Prostate gland (tissue), 2 donors: ENCODE measurements at places on chromosomes 1 and 21.
A peak's percentile ranks its signal among the peaks of the same experiment; 100 is the strongest.

DNA sequence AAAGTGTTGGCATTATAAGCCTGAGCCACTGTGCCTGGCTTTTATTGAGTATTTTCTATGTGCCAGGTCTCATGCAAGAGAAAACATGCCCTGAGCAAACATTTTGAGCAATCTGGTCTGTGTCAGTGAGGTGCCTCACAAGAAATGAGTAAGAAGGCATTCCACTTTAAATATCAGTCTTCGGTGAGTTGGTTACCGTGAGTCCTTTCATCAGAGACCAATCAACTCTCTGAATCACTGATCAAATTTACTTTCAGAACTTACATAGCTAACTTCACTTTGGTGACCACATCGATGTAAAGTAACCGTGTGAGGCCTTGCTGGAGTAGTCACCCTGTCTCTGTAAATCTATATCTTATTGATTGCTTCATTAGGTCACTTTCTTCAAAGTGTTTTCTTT lies 14.3 kb upstream of the DDX59 start:
- no peak for DNase-seq

- DNase-seq: no peak
Measured at GRCh38 chr1:244386595-244386994, 65.1 kb downstream of the ADSS2 start.

GRCh38 chr1:178560871-178561376 lies 48.0 kb downstream of the TEX35 start:
- no peak for DNase-seq

- DNase-seq: no peak
Measured at GRCh38 chr1:149923626-149924025, 4.0 kb downstream of the SF3B4 start.

- no peak for DNase-seq
Measured at GRCh38 chr1:159931101-159931794, 5.9 kb upstream of the TAGLN2 start.

- no peak for DNase-seq
Measured at GRCh38 chr1:198860371-198860770, 221.5 kb downstream of the PTPRC start.

- DNase-seq: no peak
Measured at GRCh38 chr1:24491577-24492360, 10.9 kb upstream of the RCAN3 start.

DNA sequence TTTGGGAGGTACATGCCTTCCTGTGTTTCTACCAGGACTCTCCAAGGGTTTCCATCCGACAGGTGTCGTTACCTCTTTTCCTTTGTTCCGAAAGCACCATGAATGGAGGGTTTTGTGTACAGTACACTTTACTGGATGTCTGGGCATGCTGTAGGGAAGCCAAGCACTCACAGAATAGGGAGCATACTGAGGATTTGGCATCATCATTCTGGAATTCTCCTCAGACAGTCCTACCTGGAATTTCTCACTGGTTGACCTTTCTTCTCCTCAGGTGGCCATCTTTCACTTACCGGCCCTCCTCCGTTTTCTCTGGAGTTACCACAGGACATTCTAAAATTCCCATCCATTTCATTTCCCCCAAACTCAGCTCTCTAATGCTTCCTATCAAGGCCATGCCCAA lies 5.9 kb upstream of the MPL start:
- no peak for DNase-seq

GRCh38 chr1:12340544-12340930 lies 110.7 kb downstream of the VPS13D start:
- DNase-seq: no peak

DNA sequence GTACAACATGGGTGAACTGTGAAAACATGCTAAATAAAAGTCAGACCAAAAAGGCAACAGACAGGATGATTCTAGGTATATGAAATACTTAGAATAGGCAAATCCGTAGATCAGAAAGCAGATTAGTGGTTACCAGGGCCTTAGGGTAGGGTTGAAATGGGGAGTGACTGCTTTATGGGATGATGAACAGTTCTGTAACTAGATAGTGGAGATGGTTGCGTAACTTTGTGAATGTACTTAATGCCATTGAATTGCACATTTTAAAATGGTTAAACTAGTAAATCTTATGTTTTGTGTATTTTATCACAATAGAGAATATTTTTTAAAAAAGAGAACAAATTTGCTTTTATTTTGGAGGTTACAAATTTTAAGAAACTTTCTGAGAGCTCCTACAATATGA lies 17.4 kb downstream of the ZNF326 start:
- DNase-seq: no peak

DNA sequence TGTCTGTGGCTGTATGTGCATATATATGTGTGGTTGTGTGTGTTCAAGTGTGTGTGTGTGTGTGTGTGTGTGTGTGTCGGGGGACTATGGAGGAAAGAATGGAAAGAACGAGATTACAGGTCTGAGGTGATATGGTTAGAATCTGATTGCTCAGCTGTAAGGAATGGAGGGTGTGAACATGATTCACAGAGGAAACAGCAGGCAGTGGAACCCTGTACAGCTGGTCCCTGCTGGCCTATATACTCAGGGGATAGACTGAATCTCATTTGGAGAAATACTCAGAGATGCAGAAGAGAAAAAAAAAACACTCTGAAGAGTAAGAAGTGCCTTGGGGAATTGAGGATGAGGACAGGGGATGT lies 180.1 kb upstream of the ESRRG start:
- DNase-seq: no peak

GRCh38 chr21:36246080-36246631 lies 73.8 kb upstream of the MORC3 start:
- peak; percentile 84 for DNase-seq

GRCh38 chr21:17089091-17089491 lies 423.8 kb upstream of the CXADR start:
- no peak for DNase-seq

DNA sequence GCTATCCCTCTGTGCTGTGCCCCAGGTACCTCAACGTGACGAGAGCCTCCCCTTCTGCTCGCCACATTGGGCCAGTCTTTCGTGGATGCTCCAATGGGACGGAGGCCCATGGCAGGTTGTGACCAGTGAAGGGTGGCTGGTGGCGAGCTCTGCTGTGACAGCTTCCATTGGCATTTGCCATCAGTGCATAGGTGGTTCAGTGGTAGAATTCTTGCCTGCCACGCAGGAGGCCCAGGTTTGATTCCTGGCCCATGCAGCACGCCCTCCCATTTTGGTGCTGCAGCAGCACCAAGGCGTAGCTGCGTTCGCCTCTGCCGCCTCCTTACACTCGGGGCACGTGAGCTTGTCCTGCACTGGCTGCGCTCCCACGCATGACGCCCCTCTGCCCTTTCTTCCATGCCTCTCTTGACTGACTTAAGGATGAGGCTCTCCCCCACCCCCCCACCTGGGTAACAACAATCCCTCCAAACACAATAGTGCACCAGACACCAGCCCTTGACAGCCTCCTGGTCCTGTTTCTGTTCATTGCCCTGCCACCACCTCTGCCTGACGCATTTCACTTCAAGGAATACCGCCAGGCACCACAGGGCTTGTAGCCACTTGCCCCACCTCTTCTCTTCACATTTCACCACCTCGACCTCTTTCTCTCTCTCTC lies 24.7 kb upstream of the FCGR2A start:
- no peak for DNase-seq

DNA sequence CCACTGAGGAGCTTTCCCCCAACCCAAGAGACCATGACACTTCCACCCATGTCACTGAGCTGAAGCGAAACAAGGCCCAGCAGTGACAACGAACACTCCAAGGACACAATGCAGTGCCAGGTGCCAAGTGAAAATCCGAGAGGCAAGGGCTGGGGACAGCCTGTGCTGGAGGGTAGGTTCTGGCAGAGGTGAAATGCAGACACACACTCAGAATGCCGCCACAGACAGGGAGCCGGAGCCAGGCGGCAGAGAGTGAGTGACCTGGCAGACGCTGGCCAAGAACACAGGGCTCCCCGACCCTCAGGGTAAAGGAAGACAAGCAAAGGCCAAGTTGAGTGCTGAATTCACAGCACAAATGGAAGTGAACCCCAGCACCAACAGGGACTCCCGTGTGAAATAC lies 78.9 kb downstream of the CD46 start:
- DNase-seq: no peak

DNA sequence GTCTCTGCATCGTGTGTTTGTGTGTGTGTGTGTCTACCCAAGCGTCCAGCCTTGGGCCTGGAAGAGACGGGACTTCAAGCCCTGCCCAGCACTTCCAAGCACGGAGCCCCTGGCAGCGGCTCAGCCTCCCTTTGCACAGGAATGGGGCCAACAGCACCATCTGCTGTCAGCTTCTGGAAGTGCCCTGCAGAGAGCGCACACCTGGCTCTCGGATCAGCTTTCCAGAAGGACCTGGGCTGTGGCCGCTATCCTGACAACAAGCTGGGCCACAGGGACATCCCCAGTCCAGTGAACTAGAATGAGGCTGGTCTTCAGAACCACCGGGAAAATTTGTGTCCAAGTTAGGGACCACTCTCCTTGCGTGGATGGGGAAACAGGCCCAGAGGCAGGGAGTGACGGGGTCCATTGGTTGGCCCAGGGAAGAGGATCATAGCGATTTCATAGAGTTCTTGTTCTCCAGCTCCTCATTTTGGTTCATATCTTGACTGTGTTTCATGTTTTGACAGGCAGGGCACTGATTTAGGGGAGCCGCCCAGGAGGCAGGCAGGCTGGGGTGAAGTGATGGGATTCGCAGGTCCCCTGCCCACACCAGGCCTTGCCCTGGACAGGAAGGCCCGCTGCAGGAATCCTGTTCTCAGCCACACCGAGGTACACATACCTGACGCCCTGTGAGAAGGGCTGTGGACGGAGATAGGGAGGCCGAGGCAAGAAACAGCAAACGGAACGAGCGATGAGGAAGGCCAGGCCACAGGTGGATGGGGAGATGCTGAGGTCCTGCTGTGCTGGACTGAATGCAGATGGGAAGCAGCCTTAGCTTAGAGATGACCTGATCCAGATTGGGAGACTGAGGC lies 38.4 kb downstream of the TAS1R2 start:
- DNase-seq: peak; percentile 77

DNA sequence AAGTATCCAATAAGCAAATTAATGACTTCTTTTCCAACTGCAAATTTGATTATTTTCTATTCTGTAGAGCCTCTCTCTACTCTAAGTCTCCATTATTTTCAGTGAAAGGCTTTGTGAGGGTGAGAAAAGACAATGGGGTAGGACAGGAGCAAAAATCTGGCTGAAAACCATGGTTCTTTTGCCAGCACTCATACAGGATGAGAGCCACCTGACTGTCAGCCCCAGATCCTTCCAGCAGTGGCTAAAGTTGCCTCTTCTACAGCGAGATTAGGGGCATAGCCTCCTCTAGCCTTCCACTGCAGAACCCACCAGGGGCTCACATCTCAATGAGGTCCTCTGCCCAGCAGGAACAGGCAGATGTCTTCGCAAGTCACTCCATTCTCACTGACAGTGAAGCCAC lies 23.7 kb downstream of the NMNAT2 start:
- no peak for DNase-seq

DNA sequence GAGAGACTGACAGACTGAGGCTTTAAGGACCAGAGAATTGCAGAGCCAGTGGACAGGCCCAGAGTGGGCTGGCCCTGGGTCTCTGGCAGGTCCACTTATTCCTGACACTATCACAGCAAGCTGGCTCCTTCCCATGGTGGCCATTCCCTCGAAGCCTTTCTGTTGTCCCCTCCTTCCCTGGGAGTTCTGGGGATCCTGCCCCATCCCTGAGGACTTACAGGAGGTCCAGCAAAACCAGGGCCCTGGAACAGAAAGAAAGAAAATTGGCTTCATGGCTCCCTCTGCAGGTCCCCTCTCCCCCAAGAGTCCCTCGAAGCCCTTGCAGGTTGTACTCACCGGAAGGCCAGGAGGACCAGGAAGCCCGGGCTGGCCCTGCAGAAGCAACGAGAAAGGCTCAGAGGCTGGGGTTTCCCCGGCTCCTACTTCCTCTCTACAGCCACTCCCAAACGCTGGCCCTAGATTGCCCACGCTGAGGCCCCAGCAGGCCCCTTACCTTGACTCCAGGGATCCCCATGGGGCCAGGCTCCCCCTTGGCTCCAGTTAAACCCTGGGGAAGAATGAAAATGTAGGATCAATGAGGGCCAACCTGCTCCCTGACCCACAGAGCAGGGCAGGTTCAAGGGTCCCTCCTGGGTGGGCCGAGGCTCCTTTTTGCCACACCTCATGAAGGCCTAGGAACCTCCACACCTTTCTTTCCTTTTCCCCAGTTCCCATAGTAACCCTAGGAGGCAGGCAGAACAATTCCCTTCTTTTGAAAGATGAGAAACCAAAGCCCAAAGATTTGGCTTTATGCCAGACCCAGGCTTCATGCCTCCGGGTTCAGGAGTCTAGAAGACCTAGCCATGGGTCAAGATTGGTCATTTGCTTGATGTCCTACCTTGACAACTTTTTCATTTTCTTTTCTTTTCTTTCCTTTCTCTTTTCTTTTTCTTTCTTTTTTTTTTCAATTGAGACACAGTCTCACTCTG lies 4.6 kb downstream of the COL9A2 start:
- no peak for DNase-seq

- DNase-seq: no peak
Measured at GRCh38 chr1:245749053-245749452, 594.3 kb downstream of the KIF26B start.

DNA sequence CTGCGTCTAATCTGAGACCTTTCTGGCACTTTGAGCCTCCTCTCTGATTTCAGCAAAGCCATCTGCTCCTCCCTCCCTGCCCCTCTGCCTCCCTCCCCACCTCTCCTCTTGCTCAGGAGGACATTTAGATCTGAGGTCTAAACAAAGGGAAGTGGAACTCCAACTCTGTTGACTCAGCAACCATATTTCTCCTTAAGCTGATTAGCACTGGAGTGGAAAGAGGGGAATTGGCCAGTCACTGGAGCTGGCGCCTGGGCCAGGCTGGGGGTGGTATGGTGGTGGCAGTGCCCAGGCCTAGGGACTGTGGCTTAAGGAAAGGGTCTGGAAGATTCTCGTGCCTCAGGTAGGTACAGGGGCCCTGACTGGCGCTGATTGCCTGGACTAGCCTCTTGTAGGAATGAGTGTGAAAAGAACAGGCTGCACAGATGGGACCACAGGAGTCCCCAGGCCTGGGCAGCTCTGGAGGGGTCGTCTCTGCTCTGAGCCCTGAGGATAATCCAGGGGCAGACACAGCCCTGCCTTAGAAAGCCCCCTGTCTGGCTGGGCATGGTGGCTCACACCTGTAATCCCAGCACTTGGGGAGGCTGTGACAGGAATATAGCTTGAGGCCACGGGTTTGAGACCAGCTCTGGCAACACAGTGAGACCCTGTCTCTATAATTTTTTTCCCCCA lies 11.9 kb downstream of the SH2D2A start:
- no peak for DNase-seq

DNA sequence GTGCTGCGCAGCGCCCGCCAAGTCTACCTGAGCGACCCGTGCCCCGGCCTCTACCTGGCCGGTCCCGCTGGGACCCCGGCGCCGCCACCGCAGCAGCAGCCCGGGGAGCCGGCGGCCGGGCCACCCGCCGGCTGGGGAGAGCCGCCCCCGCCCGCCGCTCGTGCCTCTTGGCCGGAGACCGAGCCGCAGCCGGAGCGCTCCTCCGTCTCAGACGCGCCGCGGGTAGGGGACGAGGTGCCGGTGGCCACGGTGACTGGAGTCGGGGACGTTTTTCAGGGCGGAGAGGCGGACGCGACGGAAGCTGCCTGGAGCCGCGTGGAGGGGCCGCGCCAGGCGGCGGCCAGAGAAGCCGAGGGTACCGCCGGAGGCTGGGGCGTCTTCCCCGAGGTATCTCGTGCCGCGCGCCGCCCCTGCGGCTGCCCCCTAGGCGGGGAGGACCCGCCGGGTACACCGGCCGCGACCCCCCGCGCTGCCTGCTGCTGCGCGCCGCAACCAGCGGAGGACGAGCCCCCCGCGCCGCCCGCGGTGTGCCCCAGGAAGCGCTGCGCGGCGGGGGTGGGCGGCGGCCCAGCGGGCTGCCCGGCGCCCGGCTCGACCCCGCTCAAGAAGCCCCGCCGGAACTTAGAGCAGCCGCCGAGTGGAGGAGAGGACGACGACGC lies 646 bp downstream of the IER5 start:
- DNase-seq: no peak

- no peak for DNase-seq
Measured at GRCh38 chr1:38239258-38239835, 192.8 kb upstream of the POU3F1 start.
